ENCODE measurements at places on chromosomes 11 and 22.

- DNase-seq = no peak
Measured at GRCh38 chr11:132519241-132519815, 1013.0 kb downstream of the OPCML start.

GRCh38 chr11:130828741-130829140 lies 87.5 kb downstream of the SNX19 start:
- DNase-seq = no peak

GRCh38 chr22:25035715-25036114 lies 83.2 kb downstream of the KIAA1671 start:
- DNase-seq = no peak

DNA sequence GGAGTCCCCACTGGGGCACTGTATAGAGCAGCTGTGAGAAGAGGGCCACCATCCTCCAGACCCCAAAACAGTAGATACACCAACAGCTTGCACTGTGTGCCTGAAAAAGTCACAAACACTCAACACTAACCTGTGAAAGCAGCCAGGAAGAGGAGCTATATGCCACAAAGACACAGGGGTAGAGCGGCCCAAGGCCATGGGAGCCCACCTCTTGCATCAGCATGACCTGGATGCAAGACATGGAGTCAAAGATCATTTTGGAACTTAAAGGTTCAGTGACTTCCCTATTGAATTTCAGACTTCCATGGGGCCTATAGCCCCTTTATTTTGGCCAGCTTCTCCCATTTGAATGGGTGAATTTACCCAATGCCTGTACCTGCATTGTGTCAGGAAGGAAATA lies 29.7 kb upstream of the CYB5R3 start:
- DNase-seq = no peak

DNA sequence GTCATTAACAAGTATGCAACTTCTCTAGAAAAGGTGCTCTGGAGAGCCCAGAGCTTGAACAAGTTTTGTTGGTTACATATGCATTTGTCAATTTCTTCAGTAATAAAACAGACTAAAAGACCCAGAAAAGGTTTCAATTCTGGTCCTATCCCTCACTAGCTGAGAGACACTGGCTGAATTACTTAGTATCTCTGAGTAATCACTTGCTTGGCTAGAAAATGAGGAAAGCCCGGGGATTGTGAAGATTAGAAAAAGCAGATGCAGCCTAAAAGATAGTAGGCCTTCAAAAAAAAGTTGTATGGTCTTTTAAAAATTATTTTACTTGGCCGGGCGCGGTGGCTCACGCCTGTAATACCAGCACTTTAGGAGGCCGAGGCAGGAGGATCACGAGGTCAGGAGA lies 41.2 kb downstream of the MAPK1 start:
- no peak for DNase-seq

DNA sequence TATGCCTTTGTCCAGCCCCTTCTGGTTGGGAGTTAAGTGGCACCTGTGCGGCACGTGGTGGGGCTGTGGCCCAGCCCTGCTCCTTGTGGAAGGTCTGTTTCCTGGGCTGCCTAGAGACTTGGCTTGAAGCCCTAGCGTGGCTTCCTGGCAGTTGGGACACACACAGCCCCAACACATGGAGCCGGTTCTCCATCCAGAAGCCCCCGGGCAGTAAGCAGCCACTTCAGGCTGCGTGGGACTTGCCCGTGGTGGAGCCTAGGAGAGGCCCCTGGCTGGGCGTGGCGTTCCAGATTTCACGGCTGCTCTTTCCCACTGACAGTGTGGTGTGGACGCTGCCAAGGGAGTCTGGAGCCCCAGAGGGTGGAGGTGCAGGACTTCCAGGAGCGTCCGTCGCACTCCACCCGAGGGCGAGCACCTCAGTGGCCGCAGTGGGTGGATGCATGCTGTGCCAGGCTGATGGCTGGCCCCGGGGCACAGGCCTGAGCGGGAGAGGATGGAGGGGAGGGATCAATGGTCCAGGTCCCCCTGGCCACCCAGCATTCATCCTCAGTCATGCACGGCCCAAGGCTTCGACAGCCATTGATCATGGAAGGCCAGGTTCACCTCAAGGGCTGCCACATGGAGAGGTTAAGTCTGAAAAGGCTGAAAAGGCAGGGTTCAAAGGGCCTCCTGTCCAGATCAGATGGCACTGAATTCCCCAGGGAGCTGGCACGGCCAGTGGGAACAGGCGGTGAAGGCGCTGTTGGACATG lies 9.3 kb downstream of the CCND1 start:
- no peak for DNase-seq

GRCh38 chr22:38504731-38505540 lies 1.2 kb downstream of the DDX17 start:
- peak; percentile 50 for DNase-seq

GRCh38 chr11:13686776-13687175 lies 18.3 kb downstream of the FAR1 start:
- no peak for DNase-seq

GRCh38 chr11:81644239-81644840 lies 1089.3 kb downstream of the FAM181B start:
- DNase-seq = peak; percentile 8

Measured in hematopoietic multipotent progenitor cell treated with erythropoietin and hydrocortisone succinate and interleukin-3 and kit ligand, for 15 days (in vitro differentiated cells).